Glomerular endothelial cell (primary cell): ENCODE measurements at places on chromosomes 11 and 22.

DNA sequence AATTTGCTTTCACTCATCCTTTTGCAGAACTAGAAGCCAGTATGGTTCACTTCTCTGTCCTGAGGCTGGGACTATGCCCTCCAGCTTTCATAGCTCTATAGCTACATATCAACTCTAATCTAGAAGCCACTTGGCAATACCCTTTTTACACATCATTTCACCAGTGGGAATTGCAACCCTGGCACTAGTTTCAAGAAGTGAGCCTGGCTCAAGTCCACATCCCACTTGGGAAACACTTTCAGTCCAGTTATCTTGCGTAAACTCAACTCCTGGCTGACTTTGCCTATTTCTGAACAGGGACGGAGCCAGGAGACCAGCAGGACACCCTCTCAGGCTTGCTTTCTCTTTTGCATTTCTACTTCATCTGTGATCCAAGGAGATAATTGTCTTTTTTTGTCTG is 19.9 kb upstream of the FAT3 start:
- no peak for DNase-seq

DNA sequence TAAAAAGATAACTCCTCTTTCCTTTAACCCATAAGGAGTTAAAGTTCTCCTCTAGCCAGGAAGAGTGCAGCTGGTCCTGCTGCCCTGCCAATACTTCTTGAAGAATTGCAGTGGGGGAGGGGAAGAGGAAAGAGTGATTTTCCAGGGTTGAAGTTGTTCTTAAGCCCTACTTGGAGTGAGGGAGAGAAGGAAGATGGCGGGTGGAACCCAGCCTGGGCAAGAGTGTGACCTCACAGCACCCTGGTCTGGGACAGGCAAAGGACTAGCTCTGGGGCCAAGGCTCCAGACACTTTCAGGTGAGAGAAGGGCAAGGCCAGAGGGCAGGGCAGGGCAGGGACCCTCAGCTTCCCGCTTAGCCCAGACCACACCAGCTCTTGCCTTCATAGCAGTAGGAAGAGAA is 6.6 kb downstream of the TNKS1BP1 start:
- DNase-seq: no peak

- no peak for DNase-seq
Measured at GRCh38 chr22:24592851-24593558, at the start of gene LRRC75B. Gene LRRC75B (minus strand): TSS chr22:24593073. CDS start chr22:24593039, 34 bp downstream.

GRCh38 chr11:86588566-86589090 is 83.8 kb downstream of the ME3 start:
- no peak for DNase-seq

DNA sequence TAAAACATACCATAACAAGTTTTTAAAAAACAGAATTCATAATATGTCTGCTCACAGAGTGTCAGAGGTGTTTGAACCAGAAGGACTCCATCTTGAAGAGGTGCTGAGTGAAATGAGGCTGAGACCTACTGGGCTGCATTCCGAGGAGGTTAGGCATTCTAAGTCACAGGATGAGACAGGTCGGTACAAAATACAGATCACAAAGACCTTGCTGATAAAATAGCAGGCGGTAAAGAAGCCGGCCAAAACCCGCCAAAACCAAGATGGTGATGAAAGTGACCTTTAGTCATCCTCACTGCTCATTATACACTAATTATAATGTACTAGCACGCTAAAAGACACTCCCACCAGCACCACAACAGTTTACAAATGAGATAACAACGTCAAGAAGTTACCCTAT is 116.4 kb downstream of the ARHGAP32 start:
- no peak for DNase-seq

- DNase-seq: no peak
Measured at GRCh38 chr11:128643661-128644317, 50.1 kb upstream of the FLI1 start.

DNA sequence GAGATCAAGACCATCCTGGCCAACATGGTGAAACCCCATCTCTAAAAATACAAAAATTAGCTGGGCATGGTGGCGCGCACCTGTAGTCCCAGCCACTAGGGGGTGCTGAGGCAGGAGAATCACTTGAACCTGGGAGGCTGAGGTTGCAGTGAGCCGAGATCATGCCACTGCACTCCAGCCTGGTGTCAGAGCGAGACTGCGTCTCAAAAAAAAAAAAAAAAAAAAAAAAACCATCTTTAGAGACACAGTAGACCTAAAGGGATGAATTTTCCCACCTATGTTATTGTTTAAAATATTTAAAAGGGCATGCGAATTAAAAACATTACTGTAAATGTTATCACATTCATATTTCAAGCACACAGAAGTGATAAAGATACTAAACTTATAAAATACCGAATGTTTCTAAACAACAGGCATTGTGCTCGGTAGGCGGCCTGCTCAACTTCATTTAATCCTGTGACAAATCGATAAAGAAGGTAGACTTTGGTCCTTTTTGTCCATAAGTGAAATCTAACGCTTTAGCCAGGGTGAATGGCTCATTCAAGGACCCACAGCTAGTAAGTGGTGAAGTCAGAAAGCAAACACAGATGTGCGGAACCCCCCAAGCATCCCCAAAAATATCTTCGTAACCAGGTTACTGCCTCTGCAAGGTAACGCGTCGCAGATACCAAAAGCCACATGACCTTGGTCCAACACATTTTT is 16.1 kb downstream of the NCAPD3 start:
- no peak for DNase-seq

GRCh38 chr22:50529416-50529896 is 356 bp downstream of the TYMP start:
- DNase-seq: no peak

- DNase-seq: no peak
Measured at GRCh38 chr11:70641369-70641768, 243.0 kb downstream of the CTTN start.

GRCh38 chr11:3817181-3817800 is 8.9 kb downstream of the PGAP2 start:
- no peak for DNase-seq

DNA sequence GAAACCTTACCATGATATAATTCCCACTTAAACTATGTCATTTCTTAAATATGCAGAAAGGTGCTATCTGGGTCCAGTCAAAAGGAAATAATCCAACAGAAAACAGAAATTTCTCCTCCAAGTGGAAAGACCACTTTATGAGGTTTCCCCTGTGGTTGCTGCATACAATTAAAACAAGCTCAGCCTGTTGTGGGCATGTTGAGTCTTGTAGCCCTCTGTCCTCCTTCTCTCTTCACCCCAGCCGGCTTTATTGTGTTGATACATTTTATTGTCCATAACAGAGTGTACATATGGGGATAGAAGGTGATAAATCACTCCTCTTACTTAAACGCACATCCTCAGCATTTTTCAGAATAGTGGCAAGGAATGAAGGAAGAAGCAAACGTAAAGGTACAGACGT is 126.0 kb upstream of the MTNR1B start:
- DNase-seq: no peak

- no peak for DNase-seq
Measured at GRCh38 chr22:33325232-33326004, 267.2 kb upstream of the SYN3 start.

DNA sequence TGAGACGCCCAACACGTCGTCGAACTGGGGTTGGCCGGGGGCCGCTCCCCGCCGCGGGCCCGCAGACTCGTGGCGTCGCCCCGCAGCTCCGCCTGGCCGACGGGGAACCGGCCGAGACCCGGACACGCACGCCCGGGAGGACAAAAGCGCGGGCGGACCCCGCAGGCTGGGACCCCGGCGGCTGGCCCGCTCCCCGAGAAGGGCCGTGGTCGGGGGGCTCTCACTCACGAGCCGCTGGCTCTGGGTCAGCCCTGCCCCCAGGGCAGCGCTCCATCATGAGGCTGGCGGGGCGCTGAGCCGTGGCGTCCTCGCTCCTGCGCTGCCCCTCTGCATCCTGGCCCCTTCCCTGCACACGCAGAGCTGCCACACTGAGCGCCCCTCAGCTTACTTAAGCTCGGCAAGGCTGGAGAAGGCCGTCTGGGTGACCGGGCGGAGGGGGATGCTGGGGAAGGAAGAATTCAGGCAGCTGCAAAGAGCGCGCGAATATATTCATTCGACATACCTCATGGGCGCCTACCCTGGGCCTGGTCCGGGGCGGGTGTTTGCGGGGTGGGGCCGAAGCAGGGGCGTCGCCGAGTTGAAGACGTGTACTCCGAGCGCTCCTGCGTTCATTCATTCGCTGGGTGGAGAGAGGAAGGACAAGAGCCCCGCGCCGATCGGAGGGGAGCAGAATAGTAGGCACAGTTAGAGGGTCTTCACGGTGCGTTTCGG is 579 bp upstream of the CYB5R2 start:
- no peak for DNase-seq

- no peak for DNase-seq
Measured at GRCh38 chr11:13152264-13152663, 125.3 kb upstream of the BMAL1 start.

DNA sequence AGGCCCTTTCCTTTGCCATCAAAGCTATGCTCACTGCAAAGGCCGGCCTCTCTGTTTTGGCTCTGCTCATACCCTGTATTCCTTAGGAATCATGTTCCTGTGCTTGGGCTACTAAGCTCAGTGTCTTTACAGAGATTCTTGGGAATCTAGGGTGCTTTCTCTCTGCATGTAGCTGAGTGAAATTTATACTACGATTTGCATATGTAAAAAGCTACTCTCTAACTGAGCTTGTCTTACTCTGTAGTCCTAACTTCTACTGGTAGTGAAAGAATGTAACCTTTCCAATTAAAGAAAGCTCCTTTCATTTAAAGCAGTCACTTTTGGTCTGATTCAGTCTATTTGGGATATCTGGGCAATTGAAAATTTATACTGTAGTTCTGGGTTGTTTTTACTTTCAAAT is 32.2 kb downstream of the DNHD1 start:
- DNase-seq: no peak

GRCh38 chr11:18527512-18527911 is 770 bp upstream of the TSG101 start:
- DNase-seq: no peak

DNA sequence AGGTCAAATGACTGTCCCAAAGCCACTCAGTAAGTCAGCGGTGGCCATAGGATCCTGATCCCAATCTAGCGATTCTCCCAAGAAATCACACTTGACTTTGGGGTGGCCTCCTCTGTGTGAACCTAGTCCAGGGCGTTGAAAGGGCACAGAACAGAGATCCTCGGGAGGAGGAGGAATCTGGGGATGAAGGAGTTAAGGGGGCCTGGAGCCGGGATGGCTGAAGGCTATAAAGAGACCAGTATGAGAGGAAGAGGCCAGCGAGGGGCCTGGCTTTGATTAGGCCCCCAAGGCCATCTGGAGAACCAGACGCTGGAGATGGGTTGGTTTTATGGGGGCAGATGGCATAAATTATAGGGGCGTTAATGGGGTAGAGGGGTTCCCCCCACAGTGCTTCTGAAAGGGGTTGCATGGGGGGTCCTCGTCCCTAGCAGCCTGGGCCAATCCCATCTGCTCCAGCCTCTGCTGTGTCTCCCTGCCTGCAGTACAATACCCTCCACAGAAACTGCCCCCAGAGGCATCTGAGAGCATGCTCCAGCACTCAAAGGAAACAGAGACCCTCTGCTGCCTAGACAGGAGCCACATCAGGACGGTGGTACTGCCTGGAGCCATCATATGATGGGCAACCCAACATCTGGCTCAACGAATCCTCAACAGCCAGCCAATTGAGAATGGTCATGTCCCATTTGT is 35.2 kb upstream of the TRIM29 start:
- no peak for DNase-seq

DNA sequence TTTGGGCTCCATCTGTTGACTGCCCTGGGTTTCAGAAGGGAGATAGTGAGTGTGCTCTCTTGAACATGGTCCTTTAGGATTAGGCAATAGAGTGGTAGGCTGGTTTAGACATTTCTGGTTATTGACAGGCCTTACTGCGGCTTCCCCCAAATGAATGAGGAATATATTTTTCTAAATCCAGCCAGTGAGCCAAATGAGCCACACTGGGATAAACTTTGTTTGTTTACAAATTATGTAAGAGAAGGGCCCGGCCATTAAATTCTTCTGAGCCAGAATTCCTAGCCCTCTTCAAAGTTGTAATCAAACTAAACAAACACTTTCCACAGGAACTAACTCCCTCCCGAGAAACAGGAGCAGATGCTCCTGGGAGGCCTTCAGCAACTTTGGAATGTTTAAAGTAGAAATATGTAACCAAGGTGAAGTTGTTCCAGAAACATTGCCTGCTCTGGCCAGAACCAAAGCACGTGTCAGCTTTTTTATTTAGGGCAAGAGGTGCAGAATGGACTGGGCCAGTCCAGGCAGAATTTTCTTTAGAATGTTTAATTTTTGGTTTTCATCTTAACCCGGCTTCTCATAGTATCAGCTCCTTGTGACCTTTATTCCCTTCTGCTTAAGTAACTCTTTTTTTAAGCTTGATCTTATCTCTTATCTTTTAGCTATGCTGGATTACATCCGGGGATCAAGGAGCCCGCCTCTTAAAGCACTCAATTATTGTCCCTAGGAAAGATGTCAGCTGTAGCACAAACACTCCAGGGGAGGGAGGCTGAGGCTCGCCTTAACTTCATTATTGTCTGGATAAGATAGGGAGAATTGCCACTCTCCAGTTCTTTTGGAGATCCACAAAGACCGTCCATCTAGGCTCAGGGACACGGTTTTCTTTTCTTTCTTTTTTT is 28.7 kb downstream of the ZNRF3 start:
- DNase-seq: no peak

- no peak for DNase-seq
Measured at GRCh38 chr11:86103808-86104207, 34.9 kb upstream of the PICALM start.

GRCh38 chr11:47177846-47178245 is 1.2 kb upstream of the ARFGAP2 start:
- DNase-seq: no peak

- no peak for DNase-seq
Measured at GRCh38 chr11:112471731-112472130, 211.1 kb upstream of the PLET1 start.

GRCh38 chr11:201966-202365 is 5.2 kb downstream of the BET1L start:
- no peak for DNase-seq

- no peak for DNase-seq
Measured at GRCh38 chr22:23226497-23226850, 46.2 kb downstream of the BCR start.

GRCh38 chr11:14044916-14045315 is 82.4 kb downstream of the SPON1 start:
- no peak for DNase-seq

- no peak for DNase-seq
Measured at GRCh38 chr11:44814881-44815592, 88.3 kb downstream of the TSPAN18 start.

GRCh38 chr11:3964056-3964455 is 108.6 kb downstream of the STIM1 start:
- no peak for DNase-seq

DNA sequence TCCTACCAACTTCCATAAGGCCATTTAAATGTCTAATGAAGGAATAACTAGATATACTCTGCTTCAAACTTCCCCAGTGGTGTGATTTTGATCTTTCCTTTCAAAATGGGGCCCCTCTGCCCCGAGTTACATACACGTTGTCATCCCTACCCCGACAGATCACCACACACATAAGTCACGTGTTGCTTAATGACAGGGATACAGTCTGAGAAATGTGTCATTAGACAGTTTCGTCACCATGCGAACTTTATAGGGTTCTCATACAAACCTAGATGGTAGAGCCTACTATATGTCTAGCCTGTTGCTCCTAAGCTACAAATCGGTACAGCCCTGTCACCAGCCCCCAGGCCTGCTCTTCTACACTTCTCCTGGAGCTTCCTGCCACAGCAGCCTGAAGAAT is 49.8 kb upstream of the SCUBE2 start:
- DNase-seq: no peak
